ENCODE measurements at places on chromosomes 2 and 18. TPM values are rescaled to one million over a fixed set of nuclear protein-coding genes. Genes with fewer than 3 reads are reported as not detected.

The SPDYA gene
- total RNA-seq, result 0.85 TPM

The ZNG1B gene
- total RNA-seq, result 20.5 TPM

The CCDC150 gene
- total RNA-seq, result 4.6 TPM

The SNRPD1 gene
- 15.9 TPM for total RNA-seq

The STRADB gene
- total RNA-seq, result 20.7 TPM

The CYS1 gene
- 8.4 TPM for total RNA-seq

The ASB18 gene
- total RNA-seq, result not detected

The ITPRIPL1 gene
- 3.6 TPM for total RNA-seq

The FAP gene
- total RNA-seq, result 2.7 TPM

The OSGEPL1 gene
- total RNA-seq, result 6.5 TPM

The RAX gene
- total RNA-seq, result not detected

The C1QL2 gene
- not detected for total RNA-seq

The SCG2 gene
- total RNA-seq, result 0.24 TPM

The FOXI3 gene
- total RNA-seq, result not detected

The SCYGR6 gene
- total RNA-seq, result not detected

The EXOC6B gene
- 45.8 TPM for total RNA-seq

The GAD1 gene
- total RNA-seq, result 4.9 TPM

The HOXD12 gene
- not detected for total RNA-seq

The ID2 gene
- total RNA-seq, result 8.3 TPM

The VIL1 gene
- total RNA-seq, result not detected

The BMPR2 gene
- total RNA-seq, result 10.7 TPM

The LRRTM4 gene
- total RNA-seq, result not detected

The CASP10 gene
- 4.9 TPM for total RNA-seq

The DSG4 gene
- not detected for total RNA-seq

The TSPYL6 gene
- not detected for total RNA-seq

The ALPI gene
- not detected for total RNA-seq

The DNER gene
- total RNA-seq, result 2.6 TPM

The TRIM43 gene
- not detected for total RNA-seq

The BCL11A gene
- total RNA-seq, result 6.8 TPM

The CYRIA gene
- total RNA-seq, result 4.3 TPM

The SPC25 gene
- total RNA-seq, result 0.24 TPM

The PASK gene
- total RNA-seq, result 2.3 TPM

The ERFE gene
- 2.3 TPM for total RNA-seq

The FIGN gene
- 0.64 TPM for total RNA-seq

The CDH19 gene
- total RNA-seq, result under 0.01 TPM

The RAB27B gene
- 33.5 TPM for total RNA-seq

The MATN3 gene
- total RNA-seq, result 0.85 TPM
